Adipocyte (in vitro differentiated cells): ENCODE measurements at places on chromosomes 3 and 15.

- no peak for DNase-seq
These were observed 20.1 kb downstream of the KBTBD8 start for GRCh38 chr3:67018105-67018788.

- no peak for DNase-seq
These were observed 324.2 kb upstream of the ATP11B start for GRCh38 chr3:182469086-182469485.

GRCh38 chr3:36164400-36164799, 215.9 kb upstream of the STAC start:
- DNase-seq: no peak

GRCh38 chr3:187197335-187197649, at the start of gene RTP1:
RTP1 (plus strand) TSS chr3:187197486; CDS start chr3:187197516, 30 bp downstream.
- no peak for DNase-seq

- DNase-seq: no peak
These were observed 324.6 kb downstream of the EPHA6 start for GRCh38 chr3:97138914-97139541.

GRCh38 chr15:50414624-50415023, 9.6 kb upstream of the USP8 start:
- DNase-seq: no peak

DNA sequence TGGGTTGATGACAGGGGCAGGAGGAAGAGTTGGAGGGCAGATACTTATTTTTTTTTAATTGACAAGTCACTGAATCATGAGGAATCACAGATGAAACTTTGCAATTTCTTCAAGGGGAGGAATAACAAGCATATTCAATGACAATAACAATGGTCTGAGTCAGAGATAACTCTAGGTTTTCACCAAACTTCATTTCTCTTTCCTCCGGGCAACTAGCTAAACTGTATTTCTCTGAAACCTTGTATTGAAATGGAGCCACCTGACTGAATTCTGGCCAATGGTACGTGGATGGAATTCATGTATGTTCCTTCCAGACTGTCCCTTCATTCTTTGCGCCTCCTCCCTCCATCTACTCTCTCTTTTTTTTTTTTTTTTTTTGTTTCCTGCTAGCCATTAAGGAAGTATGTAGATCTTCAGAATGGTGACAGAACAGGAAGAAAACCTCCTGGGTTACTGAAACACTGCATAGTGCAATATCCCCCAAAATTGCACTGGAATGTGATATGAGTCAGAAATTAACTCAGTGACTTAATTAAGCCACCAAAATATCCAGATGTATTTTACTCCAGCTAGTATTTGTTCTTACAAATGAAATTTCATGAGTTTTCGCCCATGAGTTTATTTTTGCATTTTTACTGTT, 495.4 kb downstream of the OTOL1 start:
- DNase-seq: no peak

GRCh38 chr3:21509731-21510470, 241.1 kb downstream of the ZNF385D start:
- DNase-seq: no peak

- no peak for DNase-seq
These were observed 26.1 kb downstream of the GASK1A start for GRCh38 chr3:43005253-43005652.

DNA sequence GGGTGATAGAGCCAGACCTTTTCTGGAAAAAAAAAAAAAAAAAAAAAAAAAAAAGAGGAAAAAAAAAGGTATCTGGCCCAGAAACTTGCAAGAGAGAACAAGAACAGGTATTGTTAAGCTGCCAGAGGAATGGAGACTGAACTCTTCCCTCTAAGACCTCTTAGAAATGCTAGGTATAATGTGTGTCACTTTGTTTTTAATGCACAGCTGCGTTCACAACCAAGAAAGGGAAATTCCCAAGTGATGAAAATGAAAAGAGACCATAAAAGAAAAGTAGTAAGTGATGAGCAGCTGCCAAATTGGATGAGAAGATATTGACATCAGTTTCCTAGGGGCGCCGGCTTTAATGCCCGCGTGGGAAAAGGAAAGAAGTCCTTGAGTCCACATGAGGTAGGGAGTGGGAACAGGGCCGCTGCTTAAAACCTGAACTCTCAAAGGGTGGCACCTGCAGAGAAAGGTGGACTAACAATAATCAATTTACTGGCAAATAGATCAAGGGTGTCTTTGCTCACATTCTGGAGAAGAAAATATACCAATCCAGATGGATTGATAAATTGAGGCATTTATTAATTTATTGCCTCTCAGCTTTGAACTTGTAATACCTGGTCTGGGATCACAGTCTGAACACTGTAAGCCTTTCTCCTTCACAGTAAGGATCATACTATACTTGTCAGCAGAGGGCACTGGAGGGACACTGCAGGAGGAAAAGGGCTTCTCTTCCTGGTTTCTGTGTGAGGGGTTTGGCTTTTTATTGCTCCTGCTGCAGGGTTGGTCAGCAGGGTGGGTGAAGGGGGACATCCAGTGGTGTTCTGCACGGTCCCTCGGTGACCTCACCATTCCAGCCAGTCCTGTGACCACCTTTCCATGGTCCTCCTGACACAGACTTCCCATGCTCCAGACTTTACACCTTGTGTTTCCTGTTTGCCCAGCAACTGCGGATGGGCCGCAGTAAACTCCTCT, 131.6 kb downstream of the AQP9 start:
- peak; percentile 82 for DNase-seq

DNA sequence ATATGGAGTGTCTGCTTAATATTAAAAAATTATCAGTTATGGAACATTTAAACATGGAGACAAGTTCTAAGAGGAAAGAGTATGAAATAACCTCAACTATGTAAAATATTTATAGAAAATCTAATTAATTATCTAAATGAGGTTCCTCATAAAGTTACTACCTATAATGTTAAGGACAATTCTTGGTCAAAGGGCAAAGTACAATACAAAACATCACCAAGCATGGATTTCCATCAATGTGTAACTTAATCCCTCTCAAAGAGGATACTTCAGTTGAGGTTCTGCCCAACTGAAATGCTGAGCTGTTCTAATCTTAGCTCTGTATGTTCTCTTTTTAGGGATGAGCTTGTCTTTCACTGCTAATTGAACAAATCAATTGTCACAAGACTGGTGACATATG, 56.0 kb upstream of the CHRM5 start:
- no peak for DNase-seq

- DNase-seq: no peak
These were observed 8.2 kb downstream of the LRIG1 start for GRCh38 chr3:66492672-66493071.

GRCh38 chr3:186451371-186451770, 89.3 kb upstream of the DGKG start:
- no peak for DNase-seq

DNA sequence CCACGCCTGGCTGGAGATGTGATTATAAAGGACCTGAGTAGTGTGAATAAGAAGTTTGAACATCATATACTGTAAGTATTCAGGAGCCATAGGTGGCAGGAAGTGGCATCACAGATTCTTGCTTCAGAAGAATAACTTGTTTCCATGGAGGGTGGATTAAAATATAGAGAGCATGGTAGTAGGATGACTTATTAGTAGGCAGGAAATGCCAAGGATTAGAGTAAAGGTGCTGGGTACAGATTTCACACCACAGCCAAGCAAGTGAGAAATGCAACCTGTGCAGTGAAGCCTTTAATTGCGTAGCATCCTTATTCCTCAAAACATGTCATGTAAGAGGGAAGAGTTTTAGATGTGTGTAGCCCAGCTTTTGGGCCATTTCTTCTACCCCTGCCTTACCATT, 30.8 kb downstream of the IFT122 start:
- DNase-seq: no peak

DNA sequence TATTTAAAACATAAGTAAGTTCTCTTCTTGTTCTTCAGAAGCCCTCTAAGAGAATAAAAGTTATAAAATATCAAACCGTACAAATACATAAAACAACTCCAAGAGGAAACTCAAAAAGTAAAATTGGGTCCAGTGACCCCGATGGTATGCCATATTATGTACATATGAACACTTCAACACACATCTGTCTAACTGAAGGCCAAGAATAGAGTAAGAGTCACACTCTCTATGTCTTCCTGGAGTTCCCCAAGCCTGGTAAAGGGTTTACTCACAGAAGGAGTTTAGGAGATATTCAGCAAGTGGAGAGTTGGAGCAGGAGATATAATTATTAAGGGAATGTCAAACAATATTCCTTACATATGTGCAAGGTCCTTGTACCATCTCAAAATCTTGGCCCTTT, 101.3 kb upstream of the EIF1B start:
- DNase-seq: no peak

DNA sequence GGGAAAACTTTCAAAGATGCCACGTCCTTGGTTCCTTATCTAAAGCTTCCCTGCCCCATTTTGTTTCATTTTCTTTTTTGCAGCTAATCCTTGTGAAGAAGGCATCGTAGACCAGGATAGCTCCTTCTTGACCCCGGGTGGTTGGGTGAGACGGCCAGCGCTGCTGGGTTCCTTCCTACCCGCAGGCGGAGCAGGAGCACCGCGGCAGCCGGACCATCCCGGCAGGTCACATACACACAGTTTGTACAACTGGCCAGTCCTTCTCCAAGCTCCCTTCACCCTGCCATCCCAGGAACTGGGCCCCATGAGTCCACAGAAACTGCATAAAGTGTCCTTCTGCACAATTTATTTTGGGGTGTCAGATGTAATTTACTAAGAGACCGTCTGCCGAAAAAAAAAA, 83.9 kb downstream of the MEGF11 start:
- DNase-seq: no peak

GRCh38 chr15:85475317-85475701, 94.9 kb downstream of the AKAP13 start:
- peak; percentile 36 for DNase-seq

DNA sequence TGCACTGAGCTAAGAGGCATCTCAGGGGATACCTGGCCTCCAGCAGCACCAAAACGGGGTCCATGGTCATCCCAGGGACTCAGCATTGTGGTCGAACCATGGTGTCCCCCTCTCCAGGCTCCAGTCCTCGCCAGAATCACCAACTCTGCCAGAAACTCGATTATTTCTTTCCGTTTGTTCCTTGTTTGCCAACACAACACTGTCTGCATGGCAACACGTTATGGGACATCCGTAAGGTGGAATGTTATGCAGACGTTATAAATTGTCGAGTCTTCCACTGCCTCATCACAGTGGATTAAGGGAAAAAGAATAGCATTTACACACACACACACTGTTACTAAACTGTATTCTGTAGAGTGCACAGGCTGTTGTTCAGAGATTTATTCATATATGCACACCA, 52.5 kb upstream of the RPL32 start:
- DNase-seq: no peak

DNA sequence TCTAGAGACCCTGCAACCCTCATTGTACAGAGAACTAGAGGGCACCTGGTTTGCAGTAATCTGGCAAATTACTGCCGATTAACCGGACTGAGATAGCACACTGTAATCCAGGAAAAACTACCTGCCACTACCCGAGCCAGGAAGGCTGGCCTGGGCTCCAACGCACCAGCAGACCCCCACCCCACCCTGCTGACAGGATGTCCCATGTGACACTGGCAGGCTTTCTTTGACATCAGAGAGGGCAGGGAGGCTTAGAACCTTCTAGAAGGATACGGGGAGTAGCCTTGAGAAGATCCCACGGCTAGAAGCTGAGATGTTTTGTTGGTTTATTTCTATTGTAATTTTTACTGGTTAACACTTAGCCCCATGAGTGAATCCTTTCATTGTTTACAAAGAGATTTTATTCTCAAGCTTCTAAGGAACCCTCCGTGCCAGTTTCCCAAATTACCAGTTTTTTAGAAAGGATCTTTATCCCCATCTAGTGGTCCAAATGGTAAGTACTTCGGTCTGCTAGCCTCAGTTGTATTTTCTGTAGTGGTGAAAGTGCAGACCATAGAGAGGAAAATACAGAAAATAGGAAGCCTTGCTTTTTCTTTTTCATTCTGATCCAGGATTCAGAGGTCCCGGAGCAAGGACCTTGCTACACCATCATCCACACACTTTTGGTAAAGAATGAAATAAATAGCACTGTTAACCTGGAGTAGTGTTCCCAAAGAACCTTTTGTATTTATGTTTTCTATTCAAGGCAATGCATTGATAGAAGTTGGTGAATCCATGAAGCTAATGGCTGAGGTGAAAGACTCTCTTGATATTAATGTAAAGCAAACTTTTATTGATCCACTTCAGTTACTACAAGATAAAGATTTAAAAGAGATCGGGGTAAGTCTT, 81.9 kb upstream of the ADAMTSL3 start:
- peak; percentile 76 for DNase-seq

- no peak for DNase-seq
These were observed 240.7 kb downstream of the SHOX2 start for GRCh38 chr3:157865352-157866000.

DNA sequence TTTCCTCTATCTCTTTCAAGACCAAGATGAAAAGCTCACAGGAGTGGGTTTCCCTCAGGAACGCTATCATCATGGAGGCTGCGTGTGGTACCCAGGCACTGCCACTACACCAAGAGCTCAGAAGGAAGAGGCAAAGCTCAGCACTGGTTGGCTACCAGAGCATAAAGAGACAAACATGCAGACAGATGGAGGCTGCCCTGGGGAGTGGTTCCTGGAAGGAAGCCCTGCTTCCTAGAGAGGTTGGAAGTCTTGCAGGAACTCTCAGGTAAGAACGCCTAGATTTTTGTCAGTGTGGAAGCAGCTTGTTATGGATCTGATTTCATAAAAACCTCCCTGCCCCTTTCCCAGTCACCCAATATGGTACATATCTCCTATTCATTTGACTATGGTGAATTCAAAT, 49.9 kb upstream of the ADCY5 start:
- no peak for DNase-seq

DNA sequence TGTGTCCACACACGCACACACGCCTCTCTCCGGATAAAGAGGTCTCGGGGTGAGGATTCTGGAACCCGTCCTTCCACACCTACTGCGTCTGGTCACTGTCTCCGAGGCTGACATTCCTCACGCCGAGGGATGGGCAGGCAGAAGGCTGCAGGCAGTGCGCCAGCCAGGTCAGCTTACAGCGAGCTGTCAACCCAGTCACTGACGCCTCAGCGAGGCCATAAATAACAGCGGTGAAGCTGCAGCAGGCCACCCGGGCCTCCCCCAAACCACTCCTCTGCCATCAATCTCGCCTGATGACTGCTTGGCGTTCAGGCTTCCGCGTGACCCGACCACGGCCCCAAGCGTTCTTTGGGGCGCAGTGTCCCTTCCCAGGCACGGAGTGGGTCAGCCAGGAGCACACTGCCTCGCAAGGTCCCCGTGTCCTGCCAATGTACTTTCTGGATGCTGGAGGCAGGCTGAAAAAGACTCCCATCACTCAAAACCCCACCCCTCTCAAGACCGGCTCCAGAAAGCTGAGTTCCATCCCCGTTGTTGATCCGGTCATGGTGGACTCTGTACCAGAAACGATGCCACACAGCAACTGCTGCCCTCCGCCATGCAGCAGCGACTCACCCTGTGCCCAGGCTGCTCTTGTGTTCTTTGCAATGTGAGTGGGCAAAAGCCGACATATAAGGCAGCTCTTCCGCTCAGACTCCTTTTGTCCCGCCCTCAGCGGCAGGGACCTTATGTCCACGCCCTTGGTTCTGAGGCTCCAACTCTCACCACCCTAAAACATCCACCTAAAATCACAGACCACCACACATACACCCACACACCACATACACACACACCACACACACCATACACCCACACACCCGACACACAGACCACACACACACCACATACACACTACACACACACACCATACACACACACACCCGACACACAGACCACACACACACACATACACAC, 27.1 kb downstream of the CPN2 start:
- DNase-seq: no peak

- no peak for DNase-seq
These were observed 127.9 kb downstream of the FMN1 start for GRCh38 chr15:33066584-33066983.

GRCh38 chr15:89768071-89768500, 8.0 kb upstream of the MESP2 start:
- DNase-seq: no peak
